ENCODE measurements at places on chromosomes 5 and 9.

GRCh38 chr5:139761501-139761900, 34.1 kb upstream of the PSD2 start:
- DNase-seq, result no peak

- peak; percentile 48 for DNase-seq
These were observed 12.7 kb downstream of the C9orf153 start for GRCh38 chr9:86246752-86247161.

- no peak for DNase-seq
These were observed 959.2 kb upstream of the SEMA6A start for GRCh38 chr5:117533792-117534191.

DNA sequence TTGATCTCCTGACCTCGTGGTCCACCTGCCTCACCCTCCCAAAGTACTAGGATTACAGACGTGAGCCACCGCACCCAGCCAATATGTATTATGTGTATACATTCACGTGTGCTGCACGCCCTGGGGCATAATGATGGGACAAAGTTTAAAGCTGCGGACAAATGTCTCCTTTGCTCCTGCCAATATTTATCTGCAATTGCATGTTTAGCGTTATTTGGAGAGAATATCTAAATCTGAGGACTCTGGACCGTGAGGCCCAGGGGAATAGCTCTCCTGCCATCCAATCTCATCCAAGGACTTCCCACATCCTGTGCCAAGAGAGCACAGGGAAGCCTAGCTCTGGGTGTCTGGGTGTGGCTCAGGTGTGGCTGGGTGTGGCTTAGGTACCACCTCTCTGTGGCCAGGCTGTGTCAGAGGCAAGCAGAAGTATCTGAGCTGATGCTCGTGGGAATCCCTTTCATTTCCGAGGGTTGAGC, 6.9 kb upstream of the BOD1 start:
- no peak for DNase-seq

- no peak for DNase-seq
These were observed 131.3 kb upstream of the ARRDC3 start for GRCh38 chr5:91514400-91514799.

DNA sequence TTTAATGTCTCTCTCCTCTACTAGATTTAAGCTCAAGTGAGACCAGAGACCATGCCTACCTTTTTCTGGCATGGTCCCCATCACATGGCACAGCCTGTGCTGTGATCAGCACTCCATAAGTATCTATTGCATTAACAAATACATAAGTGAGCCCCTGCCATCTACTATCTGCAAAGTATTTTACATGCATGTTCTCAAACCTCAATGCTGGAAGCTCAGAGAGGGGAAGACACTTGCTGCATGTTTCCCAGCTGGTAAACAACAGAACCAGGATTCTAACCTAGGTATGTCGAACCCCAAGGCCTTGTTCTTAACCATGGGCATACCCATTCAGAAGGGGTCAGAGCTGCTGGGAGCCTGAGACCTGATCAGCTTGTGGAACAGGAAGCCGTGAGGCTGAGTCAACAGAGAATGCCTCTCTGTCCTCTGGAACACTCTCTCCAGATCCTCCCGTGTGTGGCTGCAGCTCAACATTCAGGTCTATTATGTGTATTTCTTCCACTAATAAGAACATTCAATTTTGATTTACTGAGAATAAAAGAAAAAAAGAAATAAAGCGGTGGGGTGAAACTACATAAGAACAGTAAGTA, 232.5 kb upstream of the MSX2 start:
- no peak for DNase-seq

DNA sequence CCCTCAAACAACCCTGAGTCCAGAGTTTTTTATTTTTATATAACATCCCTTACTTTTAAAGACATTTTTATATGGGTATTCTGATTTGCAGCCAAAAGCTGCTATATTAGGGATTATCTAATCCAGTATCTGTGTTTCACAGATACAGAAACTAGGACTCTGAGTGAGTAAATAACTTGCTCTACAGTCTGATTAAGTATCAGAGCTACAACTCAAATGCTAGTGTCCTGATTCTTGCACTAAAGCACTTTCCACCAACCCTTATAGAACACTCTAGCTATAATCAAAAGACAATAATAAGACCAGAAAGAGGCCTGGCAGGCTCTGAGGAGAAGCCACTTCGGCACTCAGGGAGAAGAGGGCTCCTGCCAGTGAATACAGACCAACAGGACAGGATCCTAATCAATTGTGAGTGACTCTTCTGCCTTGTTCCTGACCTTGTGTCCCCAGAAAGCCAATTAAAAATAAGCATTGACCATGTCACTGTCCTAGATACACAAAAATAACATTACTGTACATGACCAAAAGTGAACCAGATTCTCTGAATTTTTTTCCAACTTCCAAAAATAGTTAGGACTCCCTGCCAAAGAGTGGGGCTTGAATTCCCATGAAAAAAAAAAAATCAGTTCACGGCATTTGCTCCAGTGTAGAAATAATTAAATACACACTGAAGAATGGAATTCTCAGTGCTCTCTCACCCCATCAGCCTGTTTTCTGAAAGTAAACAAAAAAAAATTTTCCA, 63.6 kb upstream of the MAP3K1 start:
- no peak for DNase-seq

GRCh38 chr9:35868933-35869332, 1.3 kb downstream of the OR13J1 start:
- no peak for DNase-seq

DNA sequence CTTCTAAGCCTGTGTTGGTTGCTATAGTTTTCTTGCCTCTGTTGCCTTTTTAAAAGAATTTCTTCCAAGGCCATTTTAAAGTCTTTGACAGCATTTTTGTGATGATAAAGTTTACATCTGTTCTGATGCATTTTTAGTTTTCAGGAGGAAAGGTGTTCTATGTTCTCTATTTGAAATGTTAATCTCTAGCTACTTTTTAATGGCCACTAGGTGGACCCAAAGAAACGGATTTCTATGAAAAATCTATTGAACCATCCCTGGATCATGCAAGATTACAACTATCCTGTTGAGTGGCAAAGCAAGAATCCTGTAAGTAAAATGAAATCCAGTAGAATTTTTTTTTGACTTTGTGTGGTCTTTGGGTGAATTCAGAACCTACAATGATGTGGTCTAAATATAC, 60.2 kb downstream of the MELK start:
- DNase-seq, result peak; percentile 38

GRCh38 chr5:58406394-58406793, 53.5 kb downstream of the PLK2 start:
- DNase-seq, result no peak

- DNase-seq, result no peak
These were observed 27.3 kb upstream of the TTC23L start for GRCh38 chr5:34811706-34812105.

DNA sequence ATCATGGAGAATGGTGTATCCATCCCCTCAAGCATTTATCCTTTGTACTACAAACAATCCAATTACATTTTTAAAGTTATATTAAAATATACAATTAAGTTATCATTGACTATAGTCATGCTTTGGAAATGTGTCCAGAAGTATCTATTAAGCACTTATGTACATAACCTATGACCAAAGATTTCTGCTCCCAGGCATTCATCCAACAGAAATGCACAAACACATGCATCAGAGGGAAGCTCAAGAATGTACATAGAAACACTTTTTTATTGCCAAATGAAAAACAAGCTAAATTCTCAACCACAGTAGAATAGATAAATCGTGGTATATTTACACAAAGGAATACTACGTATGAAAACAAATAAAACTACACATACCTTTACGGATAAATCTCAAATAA, 700.5 kb upstream of the ZNF608 start:
- no peak for DNase-seq

- DNase-seq, result no peak
These were observed 390.0 kb upstream of the IRX4 start for GRCh38 chr5:2272755-2273154.

DNA sequence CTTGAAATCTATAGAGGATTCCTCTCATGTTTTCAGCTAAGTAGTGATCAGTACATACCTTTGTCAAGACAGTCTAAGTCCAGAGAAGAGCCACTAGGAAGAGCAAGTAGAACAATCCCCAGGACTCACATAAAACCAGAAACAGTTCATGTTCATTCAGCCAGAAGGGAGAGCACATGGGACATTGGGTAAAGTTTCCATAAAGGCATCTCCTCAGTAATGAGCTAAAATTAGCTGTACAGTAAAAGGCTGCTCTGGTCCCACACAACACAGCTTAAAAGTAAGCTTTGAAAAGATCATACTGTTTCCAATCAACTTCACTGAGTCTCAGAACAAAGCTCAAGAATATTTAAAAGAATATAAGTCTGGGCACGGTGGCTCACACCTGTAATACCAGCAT, 32.4 kb downstream of the HOMER1 start:
- no peak for DNase-seq

DNA sequence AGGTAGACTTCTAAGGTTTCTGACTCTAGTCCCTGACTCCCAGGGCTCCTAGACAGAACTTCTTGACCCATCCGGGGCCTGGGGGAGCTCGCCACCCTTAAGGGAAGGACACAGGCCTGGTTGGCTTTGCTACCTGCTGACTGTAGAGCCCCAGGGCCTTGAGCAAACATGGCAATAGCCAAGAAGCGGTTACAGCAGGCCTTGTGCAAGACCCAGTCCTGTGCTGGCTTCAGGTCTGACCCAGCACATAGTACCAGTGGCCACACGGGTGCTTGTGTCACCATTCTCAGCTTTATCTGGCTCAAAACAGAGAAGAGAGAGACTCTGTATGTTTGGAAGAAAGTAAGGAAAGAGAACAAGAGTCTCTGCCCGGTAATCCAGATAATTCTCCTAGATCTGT, 41.8 kb downstream of the AP3B1 start:
- no peak for DNase-seq

- no peak for DNase-seq
These were observed 97.7 kb upstream of the KIF2A start for GRCh38 chr5:62208218-62208852.

DNA sequence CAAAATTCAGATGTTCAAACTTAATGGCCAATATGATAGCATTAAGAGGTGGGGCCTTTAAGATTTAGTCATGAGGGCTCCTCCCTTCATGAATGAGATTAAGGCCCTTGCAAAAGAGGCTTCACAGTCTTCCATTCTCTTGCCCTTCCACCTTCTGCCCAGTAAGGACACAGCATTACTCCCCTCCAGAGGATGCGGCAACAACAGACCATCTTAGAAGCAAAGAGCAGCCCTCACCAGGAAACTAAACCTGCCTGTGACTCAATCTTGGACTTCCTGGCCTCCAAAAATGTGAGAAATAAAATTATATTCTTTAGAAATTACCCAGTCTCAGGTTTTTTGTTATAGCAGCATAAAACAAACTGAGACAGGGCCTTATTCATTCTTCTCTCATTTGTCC, 8.2 kb downstream of the AP3B1 start:
- DNase-seq, result no peak

- no peak for DNase-seq
These were observed 339.0 kb upstream of the WWC1 start for GRCh38 chr5:167952278-167952995.

DNA sequence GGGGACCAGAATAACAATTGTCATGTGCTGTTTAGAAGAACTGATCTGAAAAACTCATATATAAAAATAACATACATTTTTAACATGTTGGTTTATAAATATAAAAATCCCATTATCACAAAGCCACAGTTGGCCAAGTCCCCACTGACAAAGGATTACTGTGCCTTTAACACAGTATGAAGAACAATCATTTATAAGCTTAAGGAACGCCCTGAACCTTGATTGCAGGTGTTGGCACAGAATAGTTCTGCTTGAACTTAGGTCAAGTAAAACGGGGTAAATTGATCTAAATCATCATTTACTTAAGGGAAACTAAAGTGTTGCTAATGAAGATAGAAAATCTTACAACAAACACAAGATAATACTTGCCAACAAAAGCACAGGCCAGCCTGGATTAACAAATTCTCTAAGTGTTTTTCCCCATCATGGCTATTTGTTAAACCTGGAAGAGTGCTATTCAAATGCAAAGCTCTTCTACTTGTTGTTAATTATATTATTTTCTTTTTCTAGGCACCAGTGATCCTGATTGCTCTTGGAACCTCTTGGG, 46.1 kb downstream of the ASTN2 start:
- DNase-seq, result no peak

DNA sequence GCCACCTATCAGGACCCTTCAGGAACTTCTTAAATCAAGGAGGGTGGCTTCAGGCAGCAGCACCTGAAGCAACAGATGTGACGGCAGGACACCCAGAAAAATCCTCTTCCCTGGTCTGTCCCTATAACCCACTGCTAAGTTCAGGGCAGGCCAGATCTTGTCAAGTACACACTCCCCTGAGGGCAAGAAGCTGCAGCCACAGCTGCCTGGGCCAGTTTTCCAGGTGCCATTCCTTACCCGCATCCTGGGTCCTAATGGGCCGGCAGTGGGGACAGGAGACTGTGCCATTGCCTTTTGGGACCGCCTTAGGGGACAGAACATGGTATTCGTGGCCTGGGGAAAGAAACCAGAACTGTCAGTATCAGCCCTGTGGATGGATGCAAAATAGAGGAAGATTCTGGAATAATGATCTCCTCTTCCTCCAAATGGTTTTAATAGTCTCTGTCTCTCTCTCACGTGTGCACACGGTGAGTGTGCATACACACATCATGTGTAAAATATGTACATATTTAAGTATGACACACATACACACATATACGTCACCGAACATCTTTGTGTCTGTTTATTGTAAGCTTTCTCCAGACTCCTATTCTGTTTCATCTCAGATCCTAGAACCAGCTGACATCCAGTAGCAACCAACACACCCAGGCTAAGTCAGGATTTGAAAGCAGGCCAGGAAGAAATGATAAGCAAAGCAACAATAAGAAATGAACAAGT, 14.0 kb downstream of the ORM2 start:
- no peak for DNase-seq

- no peak for DNase-seq
These were observed 52.6 kb upstream of the CXCL14 start for GRCh38 chr5:135631391-135631790.

DNA sequence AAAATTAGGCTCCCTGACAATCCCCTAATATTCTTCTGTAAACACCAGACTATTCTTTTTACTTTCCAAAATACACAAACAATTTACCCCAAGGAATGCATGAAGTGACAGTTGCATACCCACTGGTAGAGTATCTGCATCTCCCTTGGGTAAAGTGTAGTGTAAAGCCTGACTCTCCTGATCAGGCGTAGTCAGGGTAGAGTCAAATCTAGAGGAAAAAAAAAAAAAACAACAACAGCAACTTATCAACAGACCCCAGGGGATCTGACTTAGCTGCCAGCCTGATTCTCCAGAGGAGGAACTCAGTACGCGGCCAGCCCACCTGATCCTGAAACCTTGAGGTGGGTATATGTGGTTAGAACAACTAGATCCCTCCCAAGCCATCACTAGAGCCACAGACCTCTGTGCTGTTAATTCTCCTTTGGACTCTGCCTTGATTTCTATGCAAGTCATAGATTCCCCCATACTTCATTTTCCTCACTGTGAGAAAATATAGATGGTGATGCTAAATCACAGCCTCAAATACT, 61.0 kb downstream of the ZNF608 start:
- no peak for DNase-seq

- DNase-seq, result no peak
These were observed 381.4 kb downstream of the ACTL7B start for GRCh38 chr9:108474356-108474755.
